ENCODE measurements at places on chromosomes 16 and 17. TPM values are rescaled to one million over a fixed set of nuclear protein-coding genes. Genes with fewer than 3 reads are reported as not detected.

GRCh38 chr17:36593656-36594316 lies 2.1 kb downstream of the DHRS11 start:
- DNase-seq, result no peak

- no peak for DNase-seq
Observed at GRCh38 chr17:42904110-42904469, 3.5 kb downstream of the G6PC1 start.

The ABCA6 gene
- total RNA-seq, result 45.4 TPM

The SLC38A8 gene
- not detected for total RNA-seq

DNA sequence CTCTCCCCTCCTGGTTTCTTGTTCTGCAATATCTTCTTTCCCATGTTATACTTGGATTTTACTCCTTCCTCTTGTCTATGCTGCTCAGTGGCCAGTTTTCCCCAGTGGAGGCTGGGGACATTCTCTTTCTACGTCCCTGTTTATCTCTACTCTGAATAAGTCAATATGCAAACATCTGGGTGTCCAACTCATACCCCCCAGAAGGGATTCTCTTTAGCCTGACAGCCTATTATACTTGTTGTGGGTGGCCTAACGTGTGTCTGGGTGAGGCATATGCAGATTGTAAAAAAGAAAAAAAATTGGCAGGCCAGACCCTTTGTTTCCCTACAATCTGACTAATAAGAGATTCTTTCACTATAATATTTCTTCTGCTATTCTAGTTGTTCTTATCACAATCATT lies 134.2 kb upstream of the MAF start:
- DNase-seq, result no peak

The NEUROD2 gene
- total RNA-seq, result not detected

The BFAR gene
- total RNA-seq, result 55.4 TPM

DNA sequence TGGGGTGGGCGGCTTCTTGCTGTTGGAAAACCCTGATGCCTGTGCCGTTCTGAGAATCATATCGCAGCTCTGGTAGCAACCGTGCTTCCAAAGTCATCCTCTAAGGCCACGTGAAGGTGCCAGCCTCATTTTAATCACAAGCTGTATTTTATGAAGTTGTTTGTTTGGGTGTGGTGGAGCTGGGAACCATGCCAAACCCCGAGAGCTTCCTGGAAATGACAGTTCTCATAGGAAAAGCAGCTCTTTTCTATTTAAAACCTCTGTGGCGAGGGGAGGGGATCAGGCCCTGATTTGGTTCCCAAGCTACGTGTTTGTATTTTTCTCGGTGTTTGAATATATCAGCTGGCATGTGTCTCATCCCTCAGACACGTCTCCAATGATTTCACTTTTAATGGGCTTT lies 21.7 kb downstream of the KNOP1 start:
- peak; percentile 95 for DNase-seq

DNA sequence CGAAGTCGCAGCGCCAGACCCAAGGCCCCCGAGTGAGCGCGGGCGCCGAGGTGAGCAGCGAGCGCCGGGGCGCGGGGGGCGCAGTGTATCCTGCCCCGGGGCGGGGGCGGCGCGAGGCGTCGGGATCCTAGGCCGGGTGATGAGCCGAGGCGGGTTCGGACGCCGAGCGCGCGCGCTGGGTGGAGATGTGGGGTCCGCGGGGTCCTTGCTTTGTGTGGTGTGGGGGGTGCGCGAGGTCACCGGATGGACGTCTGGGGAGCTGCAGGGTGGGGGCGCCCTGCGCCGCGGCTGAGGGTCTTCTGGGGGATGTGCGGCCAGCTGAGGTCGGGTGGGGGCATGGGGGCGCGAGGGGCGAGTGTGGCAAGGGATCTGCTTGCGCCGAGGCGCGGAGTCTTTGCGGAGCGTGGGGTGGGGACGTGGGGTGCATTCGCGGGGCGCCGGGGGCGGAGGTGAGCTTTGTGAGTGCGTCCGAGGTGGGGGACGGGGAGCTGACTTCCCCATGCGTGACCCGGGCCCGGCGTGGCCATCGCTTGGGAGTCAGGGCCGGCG lies 560 bp downstream of the RAI1 start:
- no peak for DNase-seq

- DNase-seq, result no peak
Observed at GRCh38 chr17:83064021-83064731, 15.2 kb upstream of the METRNL start.

- DNase-seq, result no peak
Observed at GRCh38 chr16:9268446-9268845, 177.0 kb downstream of the HAPSTR1 start.

The STAT5A gene
- 97.0 TPM for total RNA-seq

- no peak for DNase-seq
Observed at GRCh38 chr17:63023049-63023448, 57.0 kb downstream of the TANC2 start.

The CYGB gene
- 10.8 TPM for total RNA-seq

The C17orf58 gene
- total RNA-seq, result 10.3 TPM

GRCh38 chr16:79811541-79811940 lies 211.0 kb upstream of the MAF start:
- no peak for DNase-seq

- DNase-seq, result no peak
Observed at GRCh38 chr16:31395647-31396046, 2.5 kb downstream of the ITGAD start.

- no peak for DNase-seq
Observed at GRCh38 chr16:59950431-59950830, 1216.3 kb upstream of the GOT2 start.

The NPIPA2 gene
- total RNA-seq, result 3.8 TPM

The SLC52A1 gene
- not detected for total RNA-seq

DNA sequence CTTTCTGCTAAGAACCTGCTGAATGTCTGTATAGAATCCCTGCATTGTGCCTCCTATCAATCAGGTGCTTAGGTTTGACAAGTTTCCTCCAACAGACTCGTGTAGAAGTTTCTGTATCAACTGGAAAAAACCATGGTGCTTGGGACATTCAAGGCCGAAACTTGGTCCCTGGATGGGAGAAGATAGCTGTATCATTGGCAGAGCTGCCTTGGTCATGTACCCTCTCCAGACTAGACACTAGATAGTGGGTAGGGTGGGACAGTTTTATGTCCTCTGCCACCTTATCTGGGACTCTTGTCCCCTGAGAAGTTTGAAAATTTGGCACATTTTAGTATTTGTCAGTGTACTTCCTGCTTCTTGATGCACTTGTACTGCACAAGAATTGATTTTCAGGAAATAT lies 520.8 kb downstream of the WWOX start:
- DNase-seq, result no peak

- no peak for DNase-seq
Observed at GRCh38 chr17:77285594-77286390, 145.0 kb downstream of the SEC14L1 start.

GRCh38 chr17:58576679-58577367 lies 62.4 kb upstream of the MTMR4 start:
- no peak for DNase-seq

GRCh38 chr16:86442703-86443102 lies 67.6 kb upstream of the FOXF1 start:
- DNase-seq, result no peak

GRCh38 chr16:2043667-2044451 lies 3.8 kb downstream of the NTHL1 start:
- no peak for DNase-seq

- DNase-seq, result no peak
Observed at GRCh38 chr17:45310380-45311324, 6.2 kb downstream of the MAP3K14 start.

The KRT12 gene
- not detected for total RNA-seq

The UMOD gene
- not detected for total RNA-seq

DNA sequence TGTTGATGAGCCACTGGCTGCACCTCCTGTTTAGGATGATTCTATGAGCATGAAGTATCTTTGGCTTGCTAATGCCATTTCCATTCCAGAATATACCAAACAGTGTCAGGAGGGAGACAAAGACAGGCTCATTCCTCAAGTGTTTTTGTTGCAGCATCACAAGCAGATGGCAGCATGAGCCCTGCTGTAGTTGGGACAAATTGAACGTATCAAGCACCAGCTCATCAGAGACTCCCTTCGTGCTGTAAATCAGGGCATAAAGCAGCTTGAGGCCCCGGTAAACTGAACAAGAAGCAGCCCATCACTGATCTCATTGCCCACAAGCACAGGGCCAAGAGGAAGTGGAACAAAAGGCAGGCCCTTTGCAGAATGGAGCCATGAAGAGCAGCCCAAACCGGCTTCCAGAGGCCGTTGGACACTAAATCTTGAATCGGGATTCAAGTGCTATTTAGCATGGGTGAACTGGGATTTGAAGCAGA lies 45.9 kb upstream of the HS3ST3A1 start:
- no peak for DNase-seq

GRCh38 chr17:59696682-59697277 lies 10.4 kb downstream of the PTRH2 start:
- DNase-seq, result no peak

GRCh38 chr16:82425661-82426060 lies 201.1 kb upstream of the CDH13 start:
- peak; percentile 37 for DNase-seq

The NOS2 gene
- 0.13 TPM for total RNA-seq

The SNAI3 gene
- total RNA-seq, result 0.34 TPM

The ODAD4 gene
- total RNA-seq, result 1.4 TPM

DNA sequence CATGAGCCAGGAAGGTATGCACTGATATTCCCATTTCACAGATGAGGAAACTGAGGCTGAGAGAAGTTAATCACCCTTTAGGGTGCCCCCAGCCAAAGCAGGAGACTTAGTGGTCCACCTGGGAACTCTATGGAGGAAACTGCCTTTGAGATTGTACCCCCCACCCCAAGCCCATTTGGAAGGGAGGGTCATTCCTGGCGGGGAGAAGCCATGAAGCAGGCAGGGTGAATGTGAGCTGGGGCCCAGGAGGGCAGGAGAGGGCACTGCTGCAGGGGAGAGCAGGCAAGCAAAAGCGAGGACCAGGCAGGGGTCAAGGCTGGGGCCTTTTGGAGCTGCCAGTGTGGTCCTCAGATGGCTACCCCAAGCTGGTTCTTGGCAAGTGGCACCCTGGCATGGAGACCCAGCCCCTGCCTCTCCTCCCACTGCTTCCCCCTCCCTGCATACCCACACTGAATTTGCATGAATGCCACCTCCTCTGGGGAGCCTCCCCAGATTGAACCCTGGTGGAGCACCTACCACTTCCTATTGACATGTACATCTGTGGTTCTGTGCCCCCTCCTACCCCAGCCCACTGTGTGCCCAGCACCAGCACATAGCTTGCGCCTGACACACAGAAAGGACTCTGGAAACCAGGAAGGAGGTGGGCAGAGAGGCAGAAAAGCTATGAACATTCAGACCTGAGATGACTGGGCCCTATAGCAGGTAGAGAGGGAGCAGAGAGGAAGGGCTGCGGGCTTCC lies 965 bp upstream of the TMC6 start:
- DNase-seq, result no peak

GRCh38 chr16:78025631-78026030 lies 3.3 kb downstream of the CLEC3A start:
- DNase-seq, result no peak

- no peak for DNase-seq
Observed at GRCh38 chr17:35448214-35448898, at the start of gene SLFN13. TSS of gene SLFN13 (minus strand) at chr17:35448766. CDS start at chr17:35445680, 3,086 bp downstream.

DNA sequence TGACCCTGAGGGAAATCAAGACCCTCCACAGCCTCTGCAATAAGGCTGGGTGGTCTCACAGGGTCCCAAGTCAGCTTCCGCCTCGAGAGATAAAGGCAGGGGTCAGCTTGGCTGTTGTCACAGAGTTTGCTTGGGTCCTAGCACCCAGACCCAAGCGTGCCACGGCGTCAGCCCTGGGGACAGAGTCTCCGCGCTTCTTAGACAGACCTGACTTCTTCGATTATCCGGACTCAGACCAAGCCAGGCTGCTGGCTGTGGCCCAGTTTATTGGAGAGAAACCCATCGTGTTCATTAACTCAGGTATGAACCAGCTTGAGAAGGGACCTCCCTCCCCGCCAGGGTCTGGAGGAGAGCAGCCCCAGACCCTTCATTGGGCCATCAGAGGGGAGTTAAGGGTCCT lies 588 bp downstream of the C16orf92 start:
- DNase-seq, result no peak

The CD300LD gene
- not detected for total RNA-seq

GRCh38 chr17:72942579-72942978 lies 149.9 kb downstream of the SLC39A11 start:
- no peak for DNase-seq

The KDM6B gene
- total RNA-seq, result 10.8 TPM

The C17orf107 gene
- total RNA-seq, result 1.2 TPM

- no peak for DNase-seq
Observed at GRCh38 chr17:8310601-8311123, 621 bp downstream of the ARHGEF15 start.

DNA sequence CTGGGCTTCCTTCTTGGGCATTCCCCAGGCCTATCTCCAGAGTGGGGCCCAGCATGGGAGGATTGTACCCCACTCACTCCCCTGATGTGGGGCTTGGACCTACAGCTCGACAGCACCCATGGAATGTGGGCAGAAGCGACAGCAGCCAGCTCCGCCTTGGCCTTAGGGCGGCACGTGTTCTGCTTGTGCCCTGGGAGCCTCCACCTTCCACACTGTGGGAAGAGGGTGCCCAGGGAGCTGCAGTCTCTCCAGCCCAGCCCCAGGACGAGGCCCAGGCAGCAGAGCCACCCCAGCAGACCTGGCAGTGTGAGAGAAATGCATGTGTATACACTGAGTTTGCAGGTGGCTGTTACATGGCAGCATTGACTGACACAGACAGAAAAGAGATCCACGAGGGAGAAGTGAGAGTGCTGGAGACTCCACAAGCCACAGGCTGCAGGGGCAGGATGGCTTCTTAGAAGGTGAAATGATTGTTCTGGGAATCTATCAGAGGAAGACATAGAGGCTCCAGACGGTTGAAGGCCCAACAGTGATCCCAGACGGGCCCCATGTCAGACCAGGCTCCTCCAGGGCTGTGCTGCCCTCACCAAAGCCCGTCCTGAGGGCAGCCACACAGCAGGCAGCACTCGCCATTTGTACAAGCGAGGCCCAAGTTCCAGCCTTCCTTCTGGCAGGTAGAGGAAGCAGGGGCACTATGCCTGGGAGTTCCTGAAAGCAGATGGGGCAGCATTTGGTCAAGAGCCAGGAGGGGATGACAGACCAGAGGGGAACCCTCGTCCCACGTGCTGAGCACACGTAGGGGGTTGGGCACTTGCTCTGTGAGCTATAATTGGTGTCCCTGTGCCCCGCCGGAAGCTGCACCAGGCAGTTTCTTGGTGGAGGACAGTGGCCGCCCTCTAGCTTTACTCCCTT lies 2.8 kb upstream of the DNASE1 start:
- no peak for DNase-seq

- no peak for DNase-seq
Observed at GRCh38 chr17:71922439-71922838, 198.4 kb upstream of the SOX9 start.

GRCh38 chr16:54453871-54454270 lies 167.3 kb upstream of the IRX3 start:
- DNase-seq, result no peak

GRCh38 chr17:4163951-4164350 lies 21.0 kb downstream of the CYB5D2 start:
- DNase-seq, result no peak

- DNase-seq, result no peak
Observed at GRCh38 chr16:49019081-49019633, 262.5 kb downstream of the CBLN1 start.

GRCh38 chr16:88192601-88193000 lies 190.2 kb upstream of the ZNF469 start:
- peak; percentile 50 for DNase-seq

The ZNF629 gene
- 17.1 TPM for total RNA-seq

All from esophagus muscularis mucosa (tissue), 4 donors.